ENCODE measurements at places on chromosomes 1 and 21.

DNA sequence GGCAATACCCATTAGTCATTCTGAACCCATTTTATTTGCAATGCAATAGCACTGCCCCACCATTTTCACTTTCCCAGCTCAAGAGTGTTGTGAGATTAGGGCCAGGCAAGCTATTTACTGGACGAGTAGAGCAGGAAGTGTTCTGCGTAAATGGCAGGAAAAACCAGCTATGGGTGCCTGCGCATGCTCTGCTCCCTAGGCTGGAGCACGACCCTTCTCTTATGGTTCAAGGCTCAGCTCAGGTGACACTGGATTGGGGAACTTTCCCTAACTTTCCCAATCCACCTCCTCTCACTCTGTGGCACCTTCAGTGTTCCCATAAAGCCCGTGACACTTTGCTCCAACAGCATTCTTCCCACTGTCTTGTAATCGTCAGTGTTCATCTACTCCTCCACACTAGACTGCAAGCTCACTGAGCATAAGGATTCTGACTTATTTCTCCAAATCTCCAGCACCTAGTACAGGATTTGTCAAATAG lies 3.6 kb upstream of the MAN1A2 start:
- no peak for DNase-seq

- no peak for DNase-seq
These were observed 56.3 kb downstream of the SLC9A1 start for GRCh38 chr1:27098431-27099134.

- DNase-seq, result no peak
These were observed 223.1 kb downstream of the CAMTA1 start for GRCh38 chr1:7008331-7008730.

- no peak for DNase-seq
These were observed 61.5 kb downstream of the KIAA0040 start for GRCh38 chr1:175131095-175131494.

DNA sequence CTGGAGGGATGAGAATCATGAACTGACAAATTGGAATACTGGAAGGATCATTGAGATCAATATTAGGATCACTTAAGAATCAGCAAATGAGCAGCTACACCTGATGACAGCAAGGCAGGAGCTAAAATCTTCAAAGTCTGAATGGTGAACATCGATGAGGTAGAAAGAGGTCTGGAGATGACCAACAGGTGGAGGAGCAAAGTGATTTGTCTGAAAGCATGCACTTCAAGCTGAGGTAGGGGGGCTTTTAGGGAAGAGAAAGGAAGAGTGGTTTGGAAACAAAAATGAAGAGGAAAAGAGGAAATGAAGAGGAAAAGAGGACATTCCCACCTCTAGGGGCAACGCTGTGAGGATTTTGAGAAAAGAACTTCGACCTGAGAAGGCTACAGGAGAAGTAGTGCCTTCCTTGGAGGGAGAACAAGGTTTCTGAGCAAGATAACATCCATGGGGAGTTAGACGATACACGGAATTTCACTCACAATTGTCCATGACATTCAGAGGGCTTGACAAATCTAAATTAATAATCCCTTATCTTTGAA lies 79.0 kb downstream of the APP start:
- DNase-seq, result no peak

All from NCI-H2107 (cell line).